ENCODE measurements at places on chromosomes 2 and 18.

DNA sequence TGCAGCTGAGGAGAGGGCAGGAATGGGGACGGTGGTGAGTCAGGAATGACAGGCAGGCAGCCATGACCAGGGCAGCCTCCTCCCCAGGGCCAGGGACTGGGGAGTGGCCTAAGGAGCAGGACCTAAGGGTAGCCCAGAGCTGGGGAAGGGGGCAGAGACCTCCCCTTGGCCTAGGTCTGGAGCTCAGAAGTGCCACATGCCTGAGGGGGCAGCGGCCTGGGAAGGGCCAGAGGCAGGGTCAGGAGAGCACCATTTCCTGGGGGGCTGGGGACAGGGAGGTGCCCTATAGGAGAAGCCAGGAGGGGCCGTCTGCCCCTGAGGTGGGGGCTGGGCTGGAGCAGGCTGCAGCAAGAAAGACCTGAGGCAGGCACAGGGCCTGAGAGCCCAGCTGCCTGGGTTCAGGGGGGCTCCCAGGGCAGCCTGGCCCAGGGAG, 20.9 kb downstream of the CFLAR start:
- no peak for DNase-seq

DNA sequence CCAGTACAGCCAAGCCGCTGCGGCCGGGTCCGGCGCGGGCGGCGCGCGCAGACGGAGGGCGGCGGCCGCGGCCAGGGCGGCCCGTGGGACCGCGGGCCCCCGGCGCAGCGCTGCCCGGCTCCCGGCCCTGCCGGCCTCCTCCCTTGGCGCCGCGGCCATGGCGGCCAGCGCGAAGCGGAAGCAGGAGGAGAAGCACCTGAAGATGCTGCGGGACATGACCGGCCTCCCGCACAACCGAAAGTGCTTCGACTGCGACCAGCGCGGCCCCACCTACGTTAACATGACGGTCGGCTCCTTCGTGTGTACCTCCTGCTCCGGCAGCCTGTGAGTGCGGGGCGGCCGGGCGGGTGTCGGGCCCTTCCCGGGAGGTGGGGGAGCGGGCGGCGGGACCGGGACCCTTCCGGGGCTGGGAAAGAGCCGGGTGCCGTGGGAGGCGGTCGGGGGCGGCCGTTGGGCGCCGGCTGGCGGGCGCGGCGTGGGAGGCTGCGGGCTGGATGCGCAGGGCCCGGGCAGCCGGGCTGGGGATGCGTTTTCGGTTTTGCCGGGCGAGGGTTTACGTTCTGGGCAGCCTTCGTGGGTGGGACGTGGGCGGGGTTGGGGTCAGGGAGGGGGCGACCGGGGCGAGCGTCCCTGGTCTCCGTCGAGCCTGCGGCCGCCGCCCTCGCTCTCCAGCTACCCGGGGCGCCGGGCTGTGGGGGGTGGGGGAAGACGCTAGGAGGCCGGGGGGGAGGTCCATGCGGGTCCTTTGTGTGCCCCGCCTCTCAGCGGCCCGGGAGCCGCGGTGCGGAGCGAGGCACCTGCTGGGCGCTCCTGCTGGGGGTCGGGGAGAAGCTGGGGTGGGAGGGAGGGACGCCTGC, 537 bp downstream of the AGFG1 start:
- DNase-seq = peak; percentile 37

GRCh38 chr2:180983468-180984242, 3.2 kb downstream of the UBE2E3 start:
- DNase-seq = no peak

GRCh38 chr18:31261792-31262582, 56.0 kb upstream of the DSG1 start:
- no peak for DNase-seq

DNA sequence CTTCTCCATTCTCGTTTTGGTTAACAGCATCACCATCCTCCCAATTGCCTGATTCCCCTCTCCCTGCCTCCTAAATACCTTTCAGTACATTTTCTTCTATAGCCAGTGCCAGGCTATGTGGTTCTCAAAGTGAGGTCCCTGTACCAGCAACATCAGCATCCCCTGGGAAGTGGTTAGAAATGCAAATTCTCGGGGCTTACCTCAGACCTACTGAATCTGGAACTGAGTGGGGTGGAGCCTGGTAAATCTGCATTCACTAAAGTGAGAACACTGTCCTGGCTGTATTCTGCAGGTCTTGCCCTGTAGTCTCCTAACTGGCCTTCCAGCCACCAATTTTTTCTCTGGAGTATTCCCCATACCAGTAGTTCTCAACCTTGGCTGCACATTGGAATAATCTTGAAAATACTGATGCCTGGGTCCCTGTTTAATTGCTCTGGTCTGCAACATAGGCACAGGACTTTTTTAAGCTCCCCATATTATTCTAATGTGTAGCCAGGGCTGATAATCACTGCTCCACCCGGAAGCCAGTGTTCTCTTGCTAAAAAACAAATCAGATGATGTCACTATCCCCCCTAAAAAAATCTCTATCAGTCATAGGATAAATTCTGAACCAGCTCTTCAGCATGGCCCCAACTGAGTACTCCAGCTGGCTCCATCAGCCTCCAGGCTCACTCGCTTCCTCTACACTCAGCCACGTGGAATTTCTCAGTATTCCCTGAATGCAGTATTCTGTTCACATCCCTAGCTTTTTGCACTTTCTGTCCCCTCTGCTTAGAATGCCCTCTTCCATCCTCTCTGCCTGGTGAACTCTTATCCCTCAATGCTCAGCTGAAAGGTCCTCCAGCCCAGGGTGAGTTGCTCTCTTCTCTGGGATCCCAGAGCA, 98.4 kb downstream of the CDK15 start:
- DNase-seq = no peak

GRCh38 chr2:63642946-63643345, 54.2 kb downstream of the MDH1 start:
- DNase-seq = no peak

GRCh38 chr2:73260338-73260984, 23.8 kb downstream of the FBXO41 start:
- DNase-seq = no peak

GRCh38 chr2:43060390-43061016, 165.9 kb downstream of the ZFP36L2 start:
- DNase-seq = no peak

DNA sequence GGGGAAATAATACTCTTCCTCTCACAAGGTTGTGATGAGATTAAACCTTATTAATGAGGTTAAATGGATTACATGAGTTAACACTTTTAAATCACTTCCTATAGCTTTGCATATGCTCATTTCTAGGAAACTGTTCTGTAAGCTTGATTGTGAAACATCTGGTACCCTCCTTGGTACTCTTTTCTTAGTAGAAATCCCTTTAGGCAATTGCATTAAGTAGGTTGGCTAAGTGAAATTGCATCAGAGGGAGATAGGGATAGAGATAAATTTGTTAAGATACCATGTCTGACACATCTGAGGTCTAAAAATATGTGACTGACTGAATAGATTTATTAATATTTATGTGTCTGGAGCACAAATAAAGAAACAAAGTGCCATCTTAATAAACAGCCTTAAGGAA, 275.9 kb upstream of the MAP2 start:
- no peak for DNase-seq

GRCh38 chr2:11416931-11417330, 49.0 kb downstream of the E2F6 start:
- DNase-seq = no peak

DNA sequence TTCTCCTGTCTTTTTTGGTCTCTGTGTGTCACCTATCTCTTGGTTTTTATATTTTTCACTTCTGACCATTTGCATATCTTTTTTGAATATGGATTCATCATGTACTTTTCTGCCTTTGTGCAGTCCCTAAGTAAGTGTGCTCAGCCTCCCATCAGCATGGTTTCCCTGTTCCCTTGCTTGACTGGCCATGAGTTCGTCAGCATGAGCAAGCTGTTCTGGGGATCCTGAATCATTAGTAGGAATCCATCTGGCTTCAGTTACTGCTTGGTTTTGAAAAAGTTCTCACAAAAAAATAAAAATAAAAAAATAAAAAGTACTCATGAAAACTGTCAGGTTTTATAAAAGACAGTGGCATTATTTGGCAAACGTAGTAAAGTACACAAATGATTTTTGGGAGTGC, 144.1 kb downstream of the NCOA1 start:
- no peak for DNase-seq

GRCh38 chr2:238305965-238306671, 14.2 kb upstream of the TRAF3IP1 start:
- DNase-seq = no peak

- DNase-seq = no peak
Observed at GRCh38 chr2:160695402-160696086, 201.9 kb upstream of the RBMS1 start.

- DNase-seq = no peak
Observed at GRCh38 chr2:155696571-155696970, 636.0 kb downstream of the NR4A2 start.

- DNase-seq = no peak
Observed at GRCh38 chr2:77007686-77008085, 514.5 kb downstream of the LRRTM4 start.

DNA sequence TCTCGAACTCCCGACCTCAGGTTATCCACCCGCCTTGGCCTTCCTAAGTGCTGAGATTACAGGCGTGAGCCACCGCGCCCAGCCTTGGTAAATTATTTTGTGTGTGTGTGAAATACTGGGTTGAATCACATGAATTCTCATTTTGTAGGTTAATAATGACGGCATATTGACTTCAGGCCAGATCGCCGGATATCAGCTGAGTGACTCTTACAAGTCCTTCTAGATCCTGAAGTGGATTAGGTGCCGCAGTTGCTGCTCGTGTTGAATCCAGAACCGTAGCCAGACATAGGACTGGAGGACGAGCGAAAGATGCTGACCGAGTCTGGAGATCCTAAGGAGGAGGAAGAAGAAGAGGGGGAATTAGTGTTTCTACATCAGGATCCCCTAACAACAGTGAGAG, 12.2 kb upstream of the KIF3C start:
- DNase-seq = no peak

- DNase-seq = no peak
Observed at GRCh38 chr18:36737316-36737715, 91.5 kb downstream of the TPGS2 start.

- no peak for DNase-seq
Observed at GRCh38 chr2:78029392-78029995, 507.3 kb upstream of the LRRTM4 start.

DNA sequence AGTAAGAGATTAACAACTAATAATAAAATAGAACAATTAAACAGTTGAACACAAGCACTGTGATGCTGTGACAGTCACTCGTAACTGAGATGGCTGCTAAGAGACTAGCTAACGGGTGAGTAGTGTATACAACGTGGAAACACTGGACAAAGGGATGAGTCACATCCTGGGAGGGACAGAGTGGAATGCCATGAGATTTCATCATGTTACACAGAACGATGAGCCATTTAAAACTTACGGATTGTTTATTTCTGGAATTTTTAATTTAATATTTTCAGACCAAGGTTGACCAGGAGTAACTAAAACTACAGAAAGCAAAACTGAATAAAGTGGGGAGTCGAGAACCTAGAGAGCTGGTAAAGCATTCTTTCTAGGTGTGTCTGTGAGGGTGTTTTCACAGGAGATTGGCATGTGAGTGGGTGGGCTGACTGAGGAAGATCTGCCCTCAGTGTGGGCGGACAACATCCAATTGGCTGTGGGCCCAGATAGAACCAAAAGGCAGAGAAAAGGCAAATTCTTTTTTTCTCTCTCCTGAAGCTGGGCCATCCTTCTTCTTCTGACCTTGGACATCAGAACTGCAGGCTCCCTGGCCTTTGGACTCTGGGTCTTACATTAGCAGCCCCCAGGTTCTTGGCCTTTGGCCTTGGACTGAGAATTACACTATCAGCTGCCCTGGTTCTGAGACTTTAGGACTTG, 14.6 kb downstream of the TMSB10 start:
- peak; percentile 57 for DNase-seq

DNA sequence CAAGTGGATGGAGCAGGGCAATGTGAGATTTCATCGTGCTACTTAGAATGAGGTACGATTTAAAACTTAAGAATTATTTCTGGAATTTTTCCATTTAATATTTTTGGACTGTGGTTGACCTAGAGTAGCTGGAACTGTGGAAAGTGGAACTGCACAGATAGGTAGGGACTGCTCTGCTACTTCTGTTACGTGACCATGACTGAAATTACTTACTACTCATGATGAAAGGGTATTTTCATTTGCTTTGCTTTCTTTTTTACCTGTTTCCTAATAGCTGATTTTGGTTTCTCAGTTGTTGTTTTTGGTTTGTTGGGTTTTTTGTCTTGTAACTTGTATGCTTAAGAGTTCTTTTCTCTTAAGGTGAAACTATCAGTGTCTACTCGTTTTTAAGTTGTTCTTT, 11.4 kb downstream of the UBE2E3 start:
- DNase-seq = no peak

DNA sequence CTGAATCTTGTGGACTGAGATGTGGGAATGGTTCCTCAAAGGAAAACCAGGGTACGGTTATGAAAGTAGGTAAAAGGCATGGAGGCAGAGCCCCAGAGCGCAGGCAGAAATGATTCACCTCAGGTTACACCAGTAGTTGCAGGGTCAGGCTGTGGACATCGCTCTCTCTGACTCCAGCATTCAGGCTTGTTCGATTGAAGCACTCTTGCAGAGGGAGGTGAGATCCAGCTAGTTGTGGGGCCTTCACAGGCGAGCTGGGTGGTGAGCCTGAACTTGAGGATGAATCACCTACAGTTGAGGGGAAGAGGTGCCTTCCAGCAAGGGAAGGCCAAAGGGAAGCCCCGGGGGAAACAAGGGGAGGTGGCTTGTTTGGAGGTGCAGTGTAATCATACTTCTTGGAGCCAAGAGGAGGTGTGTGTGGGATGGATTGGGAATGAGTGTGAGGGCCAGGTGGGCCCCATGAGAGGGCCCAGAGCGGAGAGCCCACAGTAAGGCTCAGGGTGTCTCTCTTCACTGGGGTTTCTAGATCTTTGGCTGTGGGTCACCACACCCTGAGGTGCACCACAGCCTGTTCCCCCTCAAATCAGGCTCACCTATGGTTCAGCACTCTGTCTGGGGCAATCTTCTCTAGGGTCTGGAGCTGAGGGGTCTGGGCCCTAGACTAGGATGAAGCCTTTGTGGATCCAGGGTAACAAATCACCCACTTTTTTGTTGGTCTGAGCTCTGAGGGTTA, 48.5 kb upstream of the MCFD2 start:
- no peak for DNase-seq

All from activated T-cell treated with anti-CD3 and anti-CD28 coated beads for 4 hours (primary cell).